ENCODE measurements at places on chromosomes 3 and 15.

- no peak for DNase-seq
These were observed 30.1 kb downstream of the CFAP161 start for GRCh38 chr15:81163961-81164800.

DNA sequence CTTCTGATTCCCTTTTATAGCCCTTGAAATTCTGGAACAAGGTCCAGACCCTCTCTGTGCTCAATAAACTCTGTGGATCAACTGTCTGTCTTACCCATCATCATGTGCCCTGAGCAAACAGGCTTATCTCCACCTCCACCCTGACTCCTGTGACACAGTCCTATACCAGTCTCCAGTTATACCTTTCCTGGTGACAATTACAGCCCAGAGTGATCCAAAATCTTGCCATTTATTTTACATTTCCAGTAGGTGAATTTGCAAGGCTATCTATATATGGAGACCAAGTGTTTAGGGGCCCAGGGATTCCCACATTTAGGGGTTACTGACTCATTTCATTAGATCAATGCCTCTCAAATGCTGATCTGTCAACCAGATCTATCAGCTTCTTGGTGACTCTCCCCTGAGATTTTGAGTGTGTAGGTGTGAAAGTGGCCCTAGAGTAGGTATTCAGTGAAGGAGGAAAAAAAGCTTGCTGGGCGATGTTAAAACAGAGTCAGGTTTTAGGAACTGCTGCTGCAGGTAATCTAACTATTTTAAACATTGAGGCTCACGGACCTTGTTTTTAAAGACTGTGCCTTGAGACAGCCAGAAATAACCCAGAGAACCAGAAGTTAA lies 229.6 kb upstream of the WNT5A start:
- no peak for DNase-seq

- DNase-seq, result no peak
These were observed 548.3 kb downstream of the NLGN1 start for GRCh38 chr3:173945806-173946205.

DNA sequence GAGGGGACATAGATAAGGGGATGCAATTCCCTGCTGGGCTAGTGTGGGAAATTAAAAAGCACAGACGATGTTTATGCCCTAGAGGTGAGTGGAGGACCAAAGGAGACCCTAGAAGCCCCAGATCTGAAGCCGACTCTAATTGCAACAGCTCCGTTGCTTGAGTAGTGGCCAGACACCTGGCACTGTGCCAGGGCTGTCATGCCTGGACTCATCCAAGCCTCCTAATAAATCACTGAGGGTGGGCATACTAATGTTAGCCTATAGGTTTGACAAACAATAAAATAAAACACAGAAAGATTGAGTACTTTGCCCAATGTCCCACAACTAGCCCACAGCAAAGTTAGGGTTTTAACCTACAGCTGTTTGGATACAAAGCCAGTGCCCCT lies 25.4 kb upstream of the MRPS22 start:
- DNase-seq, result no peak
